ENCODE measurements at places on chromosomes 16 and 17.

DNA sequence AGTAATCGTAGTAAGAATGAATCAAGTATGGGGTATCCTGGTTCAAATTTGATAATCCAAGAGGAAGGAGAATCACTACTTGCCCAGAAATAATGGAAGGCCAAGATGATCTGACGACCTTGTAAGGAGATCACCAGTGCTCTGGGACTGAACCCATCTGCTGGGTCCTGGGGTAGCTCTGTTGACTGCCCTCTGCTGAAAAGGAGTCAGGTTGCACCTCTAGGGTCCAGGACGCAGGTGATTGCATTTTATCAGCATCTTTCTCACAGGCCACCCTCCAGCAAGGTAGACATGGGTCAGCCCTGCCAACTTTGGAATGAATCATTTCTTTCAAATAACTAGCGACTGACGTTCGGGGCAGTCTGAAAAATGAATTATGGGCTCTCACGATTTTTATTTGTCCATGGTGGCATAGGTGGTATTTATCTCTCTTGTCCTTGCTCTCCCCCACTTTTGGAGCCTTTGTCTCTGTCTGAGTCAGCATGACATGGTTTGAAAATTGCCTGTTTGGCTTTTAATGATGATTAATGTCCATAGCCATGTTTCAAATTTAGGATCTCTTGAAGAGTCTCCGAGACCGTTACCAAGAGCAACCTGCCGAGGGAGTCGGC is 163.7 kb downstream of the MSI2 start:
- no peak for DNase-seq

GRCh38 chr16:64397042-64397441 is 724.8 kb downstream of the CDH11 start:
- peak; percentile 79 for DNase-seq

GRCh38 chr17:19320876-19321275 is 41.6 kb downstream of the B9D1 start:
- no peak for DNase-seq

DNA sequence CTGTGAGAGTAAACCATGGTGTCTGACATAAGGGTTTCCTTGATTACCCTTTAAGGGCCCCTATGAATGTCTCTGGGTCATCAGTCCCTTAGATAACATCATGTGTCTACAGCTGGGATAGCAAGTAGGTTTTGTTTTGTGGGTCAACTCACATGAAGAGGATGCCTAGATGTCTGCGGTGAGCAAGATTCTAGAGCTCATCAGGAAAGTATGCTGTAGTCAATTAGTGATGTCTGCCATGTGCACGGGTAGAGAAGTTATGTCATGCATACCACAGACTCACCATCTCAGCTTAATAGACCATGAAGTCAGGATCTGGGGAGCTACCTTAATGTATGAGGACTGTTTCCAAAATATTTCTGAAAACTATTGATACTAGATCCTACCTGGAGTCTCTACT is 57.5 kb downstream of the CDH13 start:
- DNase-seq: no peak

- DNase-seq: no peak
Observed at GRCh38 chr17:80145076-80146075, 1.6 kb downstream of the EIF4A3 start.

DNA sequence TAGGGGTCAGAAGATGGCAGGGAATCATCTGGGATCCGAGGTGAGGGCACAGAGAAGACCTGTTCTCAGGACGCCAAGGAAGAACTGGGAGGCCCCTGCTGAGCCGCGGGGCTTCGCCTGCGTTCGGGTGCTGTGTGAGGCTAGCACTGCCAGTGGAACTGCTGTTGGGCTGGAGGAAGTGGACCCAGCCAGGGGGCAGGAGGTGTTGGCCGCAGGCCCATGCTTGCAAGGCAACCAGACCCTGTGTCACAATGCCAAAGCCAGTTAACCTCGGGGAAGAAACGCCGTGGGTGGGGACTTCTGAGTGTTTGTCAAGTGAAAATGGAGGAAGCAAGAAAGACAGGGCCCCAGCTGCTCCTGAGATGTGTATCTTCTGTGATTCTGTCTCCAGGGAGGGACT is 185.5 kb downstream of the LGALS9B start:
- DNase-seq: no peak

DNA sequence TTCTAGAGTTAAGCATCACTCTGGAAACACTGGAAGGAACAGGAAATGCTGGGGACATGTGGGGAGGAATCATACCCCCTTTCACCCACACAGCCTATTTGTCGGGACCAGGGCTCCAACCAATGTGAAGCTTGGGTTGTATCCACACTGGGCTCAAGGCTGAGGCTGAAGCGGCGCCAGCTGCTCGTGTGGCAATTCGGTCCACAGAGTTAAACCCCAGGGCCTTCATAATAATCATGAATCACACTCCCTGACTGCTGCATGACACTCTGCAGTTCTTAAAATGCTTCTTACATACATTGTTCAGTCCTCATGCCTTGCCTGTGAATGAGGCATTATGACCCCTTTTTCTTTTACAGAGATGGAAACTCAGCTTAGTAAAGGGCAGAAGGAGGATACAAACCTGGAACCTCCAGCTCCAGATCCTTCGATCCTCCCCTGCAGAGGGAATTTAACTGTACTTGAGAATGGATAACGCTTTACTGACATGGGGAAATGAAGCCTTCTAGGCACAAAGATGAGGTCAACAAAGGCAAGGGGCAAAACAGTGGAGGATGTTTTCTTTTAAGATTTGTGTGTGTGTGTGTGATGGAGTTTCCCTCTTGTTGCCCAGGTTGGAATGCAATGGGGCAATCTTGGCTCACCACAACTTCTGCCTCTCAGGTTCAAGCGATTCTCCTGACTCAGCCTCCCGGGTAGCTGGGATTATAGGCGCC is 72.7 kb downstream of the SOX9 start:
- DNase-seq: no peak

DNA sequence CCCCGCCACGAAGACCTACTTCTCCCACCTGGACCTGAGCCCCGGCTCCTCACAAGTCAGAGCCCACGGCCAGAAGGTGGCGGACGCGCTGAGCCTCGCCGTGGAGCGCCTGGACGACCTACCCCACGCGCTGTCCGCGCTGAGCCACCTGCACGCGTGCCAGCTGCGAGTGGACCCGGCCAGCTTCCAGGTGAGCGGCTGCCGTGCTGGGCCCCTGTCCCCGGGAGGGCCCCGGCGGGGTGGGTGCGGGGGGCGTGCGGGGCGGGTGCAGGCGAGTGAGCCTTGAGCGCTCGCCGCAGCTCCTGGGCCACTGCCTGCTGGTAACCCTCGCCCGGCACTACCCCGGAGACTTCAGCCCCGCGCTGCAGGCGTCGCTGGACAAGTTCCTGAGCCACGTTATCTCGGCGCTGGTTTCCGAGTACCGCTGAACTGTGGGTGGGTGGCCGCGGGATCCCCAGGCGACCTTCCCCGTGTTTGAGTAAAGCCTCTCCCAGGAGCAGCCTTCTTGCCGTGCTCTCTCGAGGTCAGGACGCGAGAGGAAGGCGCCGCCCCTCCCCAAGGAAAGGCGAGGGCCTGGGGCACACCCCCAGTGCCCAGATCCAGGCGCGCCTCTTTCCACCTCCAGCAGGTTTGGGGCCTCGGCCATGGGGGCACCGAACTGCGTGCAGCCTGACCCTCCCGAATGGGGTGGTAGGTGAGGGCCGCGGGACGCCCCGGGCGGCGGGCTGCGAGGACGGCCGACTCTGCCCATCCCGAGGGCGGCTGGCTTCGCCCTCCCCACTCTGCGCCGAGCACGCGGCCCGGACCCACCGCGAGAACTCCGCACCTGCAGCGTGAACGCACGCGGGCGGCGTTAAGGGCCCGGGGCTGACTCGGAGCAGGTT is 664 bp downstream of the HBQ1 start:
- DNase-seq: peak; percentile 60

DNA sequence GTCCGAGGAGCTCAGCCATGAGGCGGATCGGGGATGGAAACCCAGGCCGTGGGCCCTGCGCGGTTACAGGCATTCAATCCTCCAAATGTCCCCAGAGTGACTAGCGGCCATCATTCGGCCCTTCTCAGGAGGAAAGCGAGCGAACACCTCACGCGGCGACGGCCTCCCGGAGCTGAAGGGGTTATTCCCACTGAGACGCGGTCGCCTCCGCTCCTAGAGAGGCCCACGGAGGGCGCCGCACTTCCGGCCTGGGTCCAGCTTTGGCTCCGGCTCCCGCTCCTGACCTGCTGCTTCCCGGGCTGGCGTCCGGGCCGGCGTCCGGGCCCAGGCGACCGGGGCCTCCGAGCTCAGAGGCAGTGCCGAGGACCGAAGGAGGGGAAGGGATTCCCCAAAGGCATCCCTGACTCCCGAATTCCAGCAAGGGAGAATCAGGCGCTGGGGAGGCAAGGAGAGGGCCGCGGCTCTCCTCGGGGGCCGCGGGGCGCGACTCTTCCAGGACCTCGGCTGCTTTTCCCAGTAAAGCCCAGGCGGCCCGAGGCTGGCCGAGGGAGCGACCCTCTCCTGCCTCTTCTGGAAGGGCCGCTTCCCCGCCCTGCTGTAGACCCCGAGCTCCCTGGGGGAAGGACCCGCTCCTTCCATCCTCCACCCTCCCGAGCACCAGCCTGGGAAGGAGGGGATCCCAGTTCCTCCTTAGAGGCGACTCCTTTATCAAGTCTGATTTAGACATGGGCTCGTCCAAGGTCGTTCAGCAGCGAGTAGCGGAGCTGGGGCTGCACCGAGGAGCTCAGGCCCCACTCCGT is 18.6 kb upstream of the ZNF629 start:
- peak; percentile 68 for DNase-seq

GRCh38 chr16:81863630-81864352 is 84.7 kb downstream of the PLCG2 start:
- DNase-seq: no peak

- no peak for DNase-seq
Observed at GRCh38 chr16:65481956-65482355, 360.1 kb upstream of the CDH11 start.

DNA sequence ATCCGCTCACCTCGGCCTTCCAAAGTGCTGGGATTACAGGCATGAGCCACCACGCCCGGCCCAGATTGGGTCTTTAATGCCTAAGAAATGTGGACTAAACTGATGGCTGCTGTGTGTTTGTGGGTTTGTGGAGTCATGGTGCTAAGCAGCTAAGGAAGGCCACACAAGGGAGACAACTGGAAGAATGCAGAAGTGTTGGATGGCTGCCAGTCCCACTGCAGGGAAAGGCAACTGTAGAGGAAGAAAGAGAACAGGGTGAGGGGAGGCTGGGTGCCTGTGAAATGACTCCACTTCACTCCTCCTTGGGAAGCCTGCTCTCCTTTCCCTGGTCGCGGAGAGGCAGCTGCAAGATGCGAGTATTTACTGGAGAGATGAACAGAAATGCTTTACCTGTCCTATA is 23.5 kb upstream of the SIAH1 start:
- DNase-seq: peak; percentile 62

- DNase-seq: no peak
Observed at GRCh38 chr17:42120161-42120769, 902 bp downstream of the KAT2A start.

GRCh38 chr16:30585022-30585399 is 486 bp downstream of the ZNF785 start:
- DNase-seq: no peak

GRCh38 chr17:73863761-73864535 is 219.7 kb upstream of the SDK2 start:
- no peak for DNase-seq

- DNase-seq: peak; percentile 76
Observed at GRCh38 chr16:88782454-88783390, 2.3 kb downstream of the PIEZO1 start.
